ENCODE measurements at places on chromosomes 6 and 20. TPM values are rescaled to one million over a fixed set of nuclear protein-coding genes. Genes with fewer than 3 reads are reported as not detected.
A peak's percentile ranks its signal among the peaks of the same experiment; 100 is the strongest.

GPX5 gene
- total RNA-seq, result not detected

VSX1 gene
- not detected for total RNA-seq

SRC gene
- 42.3 TPM for total RNA-seq

- H3K4me1 ChIP-seq, result no peaks in the 10 kb centered on the region
- H3K4me3 ChIP-seq, result no peak overlapping the region
- H3K27me3 ChIP-seq, result no peaks in the 10 kb centered on the region
- no peaks in the 10 kb centered on the region for H3K36me3 ChIP-seq
- DNase-seq, result no peak
- H3K27ac ChIP-seq, result no peak overlapping the region
Observed at GRCh38 chr6:168377484-168377855, 57.9 kb upstream of the DACT2 start.

DNA sequence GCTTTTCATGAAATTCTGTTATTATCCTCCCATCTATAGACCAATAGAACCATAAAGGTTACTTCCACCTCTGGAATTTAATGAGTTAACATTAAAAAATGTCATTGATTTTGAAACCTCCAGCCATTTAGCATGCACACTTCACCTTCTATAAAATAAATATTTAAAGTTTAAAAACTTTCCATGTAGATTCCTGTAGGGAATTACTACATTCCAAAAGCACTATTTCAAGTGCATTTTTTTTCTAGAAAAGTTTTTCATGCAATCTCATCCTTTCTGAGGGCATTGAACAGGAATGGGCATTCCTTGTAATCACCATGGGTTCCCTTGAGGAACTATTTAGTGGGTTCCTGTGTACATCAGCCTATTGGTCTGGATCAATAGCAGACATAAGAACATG, 253.8 kb upstream of the RIN2 start:
- no peak overlapping the region for H3K4me3 ChIP-seq
- no peaks in the 10 kb centered on the region for H3K36me3 ChIP-seq
- no peaks in the 10 kb centered on the region for H3K4me1 ChIP-seq
- no peaks in the 10 kb centered on the region for H3K27me3 ChIP-seq
- H3K27ac ChIP-seq, result no peak overlapping the region

DNA sequence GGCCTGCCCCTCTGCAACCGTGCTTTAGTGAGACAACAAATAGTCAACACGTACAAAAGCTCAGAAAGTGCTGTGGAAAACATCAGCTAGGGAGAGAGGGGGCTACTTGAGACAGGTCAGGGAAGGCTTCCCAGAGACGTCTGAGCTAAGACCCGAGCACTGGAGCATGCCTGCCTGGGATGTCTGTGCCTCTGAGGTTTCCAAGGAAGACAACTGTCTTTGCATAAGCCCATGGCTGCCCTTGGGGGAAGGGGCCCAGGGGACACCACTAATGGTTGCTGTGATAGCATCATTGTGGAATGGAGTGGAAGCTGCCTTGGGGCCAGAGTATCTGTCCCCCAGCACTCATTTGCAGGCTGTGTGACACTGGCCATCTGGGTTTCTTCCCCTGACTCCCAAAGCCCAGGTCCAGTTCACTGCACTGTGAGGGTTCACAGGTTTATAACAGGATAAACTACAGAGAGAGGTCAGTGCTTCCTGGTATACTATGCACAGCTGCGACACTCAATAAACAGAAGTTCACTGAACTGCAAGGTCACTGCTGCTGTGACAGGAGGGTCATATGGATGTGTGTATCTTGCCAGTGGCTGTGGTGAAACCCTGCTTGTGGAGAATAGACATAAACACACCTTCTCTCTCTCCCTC, 1.5 kb upstream of the ARFGEF2 start:
- H3K27ac ChIP-seq, result no peak overlapping the region
- H3K36me3 ChIP-seq, result no peaks in the 10 kb centered on the region
- no peaks in the 10 kb centered on the region for H3K27me3 ChIP-seq
- peaks cover 15% of the 10 kb centered on the region for H3K4me1 ChIP-seq
- no peak for DNase-seq
- H3K4me3 ChIP-seq, result no peak overlapping the region

DNA sequence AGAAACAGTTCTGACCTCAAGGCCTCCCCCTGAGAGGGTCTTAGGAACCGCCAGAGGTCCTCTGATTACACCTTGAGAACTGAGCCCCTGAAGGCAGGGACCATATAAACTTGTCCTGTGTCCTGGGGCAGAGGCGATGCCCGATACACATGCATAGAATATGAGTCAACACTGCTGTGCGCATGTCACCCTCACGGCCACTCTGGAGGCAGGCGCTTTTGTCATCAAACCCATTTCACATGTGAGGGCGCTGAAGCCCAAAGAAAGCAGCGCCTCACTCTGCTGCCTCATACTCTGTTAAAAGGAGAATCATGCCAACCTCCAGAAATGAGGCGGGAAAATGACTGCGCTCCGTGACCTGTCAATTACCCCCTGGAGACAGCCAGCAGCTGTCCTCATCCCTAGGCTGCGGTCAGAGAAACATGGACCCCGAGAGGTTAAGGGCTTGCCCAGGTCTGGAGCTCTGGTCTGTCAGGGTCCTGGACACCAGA, 158.3 kb downstream of the GRM4 start:
- H3K4me1 ChIP-seq, result peaks cover 21% of the 10 kb centered on the region
- no peaks in the 10 kb centered on the region for H3K36me3 ChIP-seq
- no peak overlapping the region for H3K4me3 ChIP-seq
- peak; percentile 37 for DNase-seq

DNA sequence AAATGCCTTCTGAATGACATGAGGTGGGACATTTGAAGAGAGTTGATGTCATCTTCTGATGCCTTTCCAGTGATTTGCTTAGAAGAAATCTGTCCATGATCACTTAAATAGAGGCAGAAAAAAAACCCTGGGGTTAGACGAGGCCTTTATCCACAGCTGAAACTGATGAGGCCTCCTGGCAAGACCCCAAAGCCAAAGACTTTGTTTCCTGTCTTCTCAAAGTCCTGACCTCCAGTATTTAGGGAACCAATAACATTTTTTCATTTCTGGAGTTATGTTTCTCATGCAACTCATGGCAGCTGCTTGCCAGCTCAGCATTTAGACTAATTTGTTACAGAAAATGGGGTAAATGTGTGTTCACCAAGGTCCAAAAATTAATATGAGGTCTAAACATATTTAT, 248.0 kb upstream of the PRDM1 start:
- no peaks in the 10 kb centered on the region for H3K36me3 ChIP-seq
- H3K4me1 ChIP-seq, result no peaks in the 10 kb centered on the region

DNA sequence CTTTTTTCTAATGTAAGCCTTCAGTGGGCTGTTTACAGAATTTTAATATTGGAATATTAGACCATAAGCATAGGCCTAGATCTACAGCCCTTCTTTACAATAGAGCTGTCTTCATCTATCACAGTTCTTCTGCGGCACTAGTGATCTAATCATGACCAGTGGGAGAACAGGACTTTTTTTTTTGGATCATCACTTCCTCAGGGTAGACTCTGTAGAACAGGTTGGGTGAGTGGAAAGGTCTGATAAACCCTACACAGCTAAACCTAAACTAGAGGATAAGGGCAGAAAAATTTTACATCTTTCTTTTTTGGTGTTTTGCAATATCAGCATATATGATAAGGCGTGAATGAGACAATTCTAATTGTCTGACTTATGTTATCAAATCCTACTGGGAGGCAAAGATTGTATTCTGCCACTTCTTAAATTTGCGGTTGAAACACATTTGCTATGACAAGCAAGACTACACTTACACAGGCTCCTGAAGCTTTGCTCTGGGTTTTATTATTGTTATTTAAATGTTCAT, 52.2 kb downstream of the GOPC start:
- no peak for DNase-seq
- H3K4me3 ChIP-seq, result no peak overlapping the region
- peaks cover 27% of the 10 kb centered on the region for H3K4me1 ChIP-seq
- H3K27ac ChIP-seq, result no peak overlapping the region
- H3K36me3 ChIP-seq, result 0 out of 2 replicates have a peak, but pooled peaks cover 13% of the 10 kb centered on the region

- H3K27ac ChIP-seq, result no peak overlapping the region
- no peak for DNase-seq
- no peaks in the 10 kb centered on the region for H3K36me3 ChIP-seq
- H3K4me1 ChIP-seq, result no peaks in the 10 kb centered on the region
Observed at GRCh38 chr20:42567409-42567808, 622.3 kb downstream of the PTPRT start.

DNA sequence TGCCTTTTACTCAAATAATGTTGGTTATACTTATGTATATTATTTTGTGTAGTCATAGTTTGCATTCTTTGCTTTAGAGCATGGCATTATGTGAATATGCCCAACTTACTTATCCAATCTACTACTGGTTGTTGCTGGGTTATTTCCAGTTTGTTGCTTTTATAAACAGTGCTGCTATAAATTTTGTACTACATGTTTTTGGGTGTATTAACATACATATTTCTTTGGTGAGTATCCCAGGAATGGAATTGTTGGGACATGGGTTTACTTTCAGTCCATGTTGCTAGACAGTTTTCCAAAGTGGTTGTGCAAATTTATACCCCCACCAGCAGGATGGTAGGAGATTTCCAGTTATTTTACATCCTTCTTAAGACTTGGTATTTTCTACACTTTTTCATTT, 157.1 kb upstream of the THEMIS start:
- H3K4me1 ChIP-seq, result no peaks in the 10 kb centered on the region
- H3K4me3 ChIP-seq, result no peak overlapping the region
- H3K27me3 ChIP-seq, result no peaks in the 10 kb centered on the region
- H3K36me3 ChIP-seq, result no peaks in the 10 kb centered on the region
- no peak for DNase-seq

DNA sequence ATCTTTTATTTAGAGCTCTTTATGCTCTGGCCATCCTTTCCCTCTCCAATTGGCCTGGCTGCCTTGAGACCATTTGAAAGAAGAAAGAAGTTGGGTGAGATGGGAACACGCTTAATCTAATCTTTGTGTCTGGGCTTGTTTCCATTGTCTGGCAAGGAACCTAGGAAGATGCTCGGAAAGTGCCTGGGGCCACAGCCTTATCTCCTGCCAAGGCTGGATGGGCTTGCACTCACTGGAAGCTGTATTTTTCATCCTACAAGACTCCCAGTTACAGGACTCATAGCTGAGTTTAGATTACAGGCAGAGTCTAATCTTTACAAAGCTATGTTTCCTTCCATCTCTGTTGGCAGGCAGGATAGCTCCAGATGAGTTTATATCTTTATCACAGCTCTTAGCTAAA, 33.1 kb upstream of the CDYL start:
- H3K27ac ChIP-seq, result no peak overlapping the region
- H3K4me1 ChIP-seq, result no peaks in the 10 kb centered on the region
- no peaks in the 10 kb centered on the region for H3K27me3 ChIP-seq
- no peaks in the 10 kb centered on the region for H3K36me3 ChIP-seq
- DNase-seq, result no peak

DNA sequence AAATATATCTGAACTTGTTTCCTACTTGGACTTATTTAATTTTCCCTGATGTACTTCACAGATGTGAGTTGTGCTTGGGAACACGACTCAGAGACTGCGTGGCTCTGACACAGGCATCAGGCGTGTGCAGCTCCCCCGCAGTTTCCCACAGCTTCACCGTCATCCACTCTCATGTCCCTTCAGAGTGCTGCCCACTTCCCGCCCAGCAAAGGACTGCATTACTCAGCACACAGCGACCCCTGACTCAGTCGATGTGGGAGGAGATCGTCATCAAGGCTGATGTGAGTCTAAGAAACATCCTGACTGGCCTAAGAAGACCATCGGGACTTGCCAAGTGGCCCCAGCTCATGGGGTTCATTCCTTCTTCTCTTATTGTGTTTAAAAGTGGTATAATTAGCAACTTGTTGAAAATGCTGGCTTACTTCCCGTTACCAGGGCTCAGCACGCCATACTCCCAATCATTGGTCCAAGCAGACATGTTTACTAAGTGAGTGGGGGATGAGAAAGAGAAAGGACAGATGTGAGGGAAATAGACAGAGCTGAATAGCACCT, 539.4 kb upstream of the JARID2 start:
- H3K27ac ChIP-seq, result no peak overlapping the region
- H3K27me3 ChIP-seq, result no peaks in the 10 kb centered on the region
- peak; percentile 48 for DNase-seq
- H3K4me3 ChIP-seq, result no peak overlapping the region
- H3K36me3 ChIP-seq, result no peaks in the 10 kb centered on the region

DNA sequence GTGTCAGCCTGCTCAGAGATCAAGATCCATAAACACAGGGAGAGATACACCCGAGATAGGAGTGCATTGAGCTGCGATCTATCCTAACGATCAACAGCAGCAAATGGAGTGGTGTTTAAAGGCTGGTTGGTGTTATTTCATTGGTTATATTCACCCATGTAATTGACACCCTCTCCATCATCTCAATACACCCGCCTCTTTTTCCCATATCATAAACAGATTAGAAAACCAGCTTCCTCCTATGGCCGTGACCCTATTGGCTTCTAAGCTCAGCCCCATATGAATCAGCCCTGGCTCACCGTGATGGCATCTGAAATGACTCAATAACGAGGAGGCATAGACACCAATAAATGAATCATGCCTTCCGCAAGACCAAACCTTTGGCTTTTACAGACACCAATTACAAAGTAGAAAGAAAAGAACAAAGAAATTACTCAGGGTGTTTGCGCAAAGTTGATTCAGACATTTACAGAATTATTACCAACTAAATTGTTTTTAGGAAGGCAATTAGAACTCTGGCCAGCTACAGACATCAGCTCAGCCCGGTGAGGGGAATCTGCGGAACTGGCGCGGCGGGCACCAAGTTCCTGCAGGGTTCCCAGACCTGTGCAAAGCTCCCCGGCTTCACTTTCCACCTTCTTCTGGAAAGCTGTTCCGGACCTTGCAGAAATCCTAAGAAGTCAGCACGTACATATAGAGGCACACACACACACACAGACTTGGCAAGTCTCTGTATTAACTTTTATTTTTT, 11.5 kb downstream of the PMEPA1 start:
- no peak overlapping the region for H3K4me3 ChIP-seq
- peaks cover 92% of the 10 kb centered on the region for H3K27me3 ChIP-seq
- H3K4me1 ChIP-seq, result peaks cover 35% of the 10 kb centered on the region
- H3K36me3 ChIP-seq, result no peaks in the 10 kb centered on the region
- H3K27ac ChIP-seq, result peak overlapping the region; percentile 36
- DNase-seq, result peak; percentile 94

GRCh38 chr6:117497237-117497636, 14.8 kb downstream of the DCBLD1 start:
- H3K4me3 ChIP-seq, result no peak overlapping the region
- H3K4me1 ChIP-seq, result peaks cover 32% of the 10 kb centered on the region
- H3K27ac ChIP-seq, result no peak overlapping the region
- no peak for DNase-seq
- no peaks in the 10 kb centered on the region for H3K36me3 ChIP-seq
- no peaks in the 10 kb centered on the region for H3K27me3 ChIP-seq

GRCh38 chr6:167150941-167151549, 6.7 kb downstream of the GPR31 start:
- DNase-seq, result no peak
- H3K4me1 ChIP-seq, result no peaks in the 10 kb centered on the region
- no peak overlapping the region for H3K4me3 ChIP-seq
- H3K27me3 ChIP-seq, result peaks cover 21% of the 10 kb centered on the region
- no peak overlapping the region for H3K27ac ChIP-seq
